Mesothelial cell of epicardium (in vitro differentiated cells): ENCODE measurements at places on chromosomes 6 and 20. TPM values are rescaled to one million over a fixed set of nuclear protein-coding genes. Genes with fewer than 3 reads are reported as not detected.

The MUCL3 gene
- total RNA-seq = not detected in 3 replicates

DNA sequence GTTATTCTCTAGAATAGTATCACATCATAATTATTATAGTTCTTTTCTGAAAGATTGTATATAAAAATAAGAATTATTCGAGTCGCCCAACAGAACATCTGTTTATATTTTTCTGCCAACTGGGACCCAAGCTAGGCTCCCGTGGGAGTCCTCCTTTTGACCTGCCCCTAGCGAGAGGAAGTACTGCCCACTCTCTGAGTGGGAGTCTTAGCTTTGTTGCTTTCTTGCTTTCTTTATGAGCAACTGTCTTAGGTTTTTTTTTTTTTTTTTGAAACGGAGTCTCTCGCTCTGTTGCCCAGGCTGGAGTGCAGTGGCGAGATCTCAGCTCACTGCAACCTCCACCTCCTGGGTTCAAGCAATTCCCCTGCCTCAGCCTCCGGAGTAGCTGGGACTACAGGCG, 202.0 kb upstream of the ZNF184 start:
- H3K4me3 ChIP-seq = no peak overlapping the region
- no peak overlapping the region for H3K27ac ChIP-seq
- peaks cover 72% of the 10 kb centered on the region for H3K27me3 ChIP-seq

The ADGRB3 gene
- 13.9 to 14.9 TPM (median 14.8 TPM) in 3 replicates for total RNA-seq

GRCh38 chr6:121858986-121859385, 423.5 kb downstream of the GJA1 start:
- H3K27me3 ChIP-seq = no peaks in the 10 kb centered on the region
- peaks cover 12% of the 10 kb centered on the region for H3K36me3 ChIP-seq
- H3K4me1 ChIP-seq = peaks cover 16% of the 10 kb centered on the region

- DNase-seq = no peak
- peaks cover 25% of the 10 kb centered on the region for H3K4me1 ChIP-seq
- peaks cover 17% of the 10 kb centered on the region for H3K27me3 ChIP-seq
- no peak overlapping the region for H3K4me3 ChIP-seq
- peaks cover 11% of the 10 kb centered on the region for H3K36me3 ChIP-seq
- H3K27ac ChIP-seq = no peak overlapping the region
These were observed 26.0 kb downstream of the MYLIP start for GRCh38 chr6:16154904-16155303.

DNA sequence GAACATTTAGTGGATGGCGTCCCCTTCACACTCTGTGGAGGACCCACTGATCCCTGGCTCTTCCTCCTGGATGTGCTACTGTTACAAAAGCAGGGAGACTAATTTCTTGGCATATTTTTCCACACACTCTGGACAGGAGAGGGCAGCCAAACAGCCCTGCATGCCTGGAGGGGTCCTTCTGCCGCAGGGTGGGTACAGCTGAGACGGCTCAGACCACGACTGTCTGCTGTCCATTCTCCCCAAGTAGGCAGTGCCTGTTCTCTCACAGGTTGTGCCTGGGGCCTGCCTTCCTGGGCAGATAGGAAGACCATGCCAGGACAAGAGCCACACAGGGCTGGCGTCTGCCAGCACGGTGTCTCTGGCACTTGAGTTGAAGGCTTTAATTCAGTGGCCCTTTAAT, 260.1 kb downstream of the FOXC1 start:
- peaks cover 70% of the 10 kb centered on the region for H3K4me1 ChIP-seq
- no peak overlapping the region for H3K4me3 ChIP-seq
- H3K36me3 ChIP-seq = no peaks in the 10 kb centered on the region
- no peak for DNase-seq
- no peak overlapping the region for H3K27ac ChIP-seq
- H3K27me3 ChIP-seq = peaks cover 18% of the 10 kb centered on the region

GRCh38 chr6:21845439-21846140, 252.0 kb downstream of the SOX4 start:
- H3K36me3 ChIP-seq = peaks cover 25% of the 10 kb centered on the region
- peaks cover 65% of the 10 kb centered on the region for H3K4me1 ChIP-seq
- H3K4me3 ChIP-seq = no peak overlapping the region
- peak overlapping the region; percentile 89 for H3K27ac ChIP-seq
- H3K27me3 ChIP-seq = no peaks in the 10 kb centered on the region

GRCh38 chr20:18645196-18645745, 57.4 kb downstream of the DTD1 start:
- H3K27me3 ChIP-seq = no peaks in the 10 kb centered on the region
- no peak overlapping the region for H3K27ac ChIP-seq
- no peak overlapping the region for H3K4me3 ChIP-seq

- no peak for DNase-seq
- H3K4me3 ChIP-seq = no peak overlapping the region
- no peak overlapping the region for H3K27ac ChIP-seq
- H3K4me1 ChIP-seq = peaks cover 20% of the 10 kb centered on the region
- H3K36me3 ChIP-seq = no peaks in the 10 kb centered on the region
These were observed 16.4 kb downstream of the TBPL1 start for GRCh38 chr6:133969285-133969920.

GRCh38 chr6:159807150-159807858, 7.2 kb downstream of the PNLDC1 start:
- no peak overlapping the region for H3K27ac ChIP-seq
- no peak overlapping the region for H3K4me3 ChIP-seq
- no peaks in the 10 kb centered on the region for H3K27me3 ChIP-seq
- H3K36me3 ChIP-seq = no peaks in the 10 kb centered on the region
- no peak for DNase-seq

GRCh38 chr20:62795023-62795761, 1.1 kb upstream of the MRGBP start:
- H3K4me3 ChIP-seq = peak overlapping the region; percentile 75
- H3K27ac ChIP-seq = peak overlapping the region; percentile 87
- DNase-seq = peak; percentile 76
- H3K36me3 ChIP-seq = peaks cover 11% of the 10 kb centered on the region

DNA sequence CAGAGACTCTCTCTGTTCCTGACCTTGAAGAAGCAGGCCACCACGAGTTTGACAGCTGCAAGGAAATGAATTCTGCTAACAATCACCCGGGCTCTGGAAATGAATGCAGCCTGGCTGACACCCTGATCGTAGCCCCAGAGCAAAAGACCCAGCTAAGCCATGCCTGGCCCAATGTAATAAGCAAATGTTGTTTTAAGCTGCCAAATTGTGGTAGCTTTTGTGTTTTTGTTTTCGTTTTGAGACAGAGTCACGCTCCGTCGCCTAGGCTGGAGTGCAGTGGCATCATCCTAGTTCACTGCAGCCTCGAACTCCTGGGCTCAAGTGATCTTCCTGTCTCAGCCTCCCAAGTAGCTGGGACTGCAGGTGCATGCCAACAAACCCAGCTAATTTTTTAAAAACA, 3.3 kb upstream of the OXT start:
- no peak for DNase-seq
- peaks cover 3% of the 10 kb centered on the region for H3K4me1 ChIP-seq
- no peak overlapping the region for H3K27ac ChIP-seq
- no peak overlapping the region for H3K4me3 ChIP-seq

- no peak for DNase-seq
- H3K36me3 ChIP-seq = no peaks in the 10 kb centered on the region
- H3K4me1 ChIP-seq = peaks cover 50% of the 10 kb centered on the region
- H3K27ac ChIP-seq = peak overlapping the region; percentile 75
These were observed 94.5 kb upstream of the FOXP4 start for GRCh38 chr6:41451515-41452163.

The LY6G6F gene
- not detected in 3 replicates for total RNA-seq

GRCh38 chr20:34772437-34772836, 53.0 kb downstream of the NCOA6 start:
- no peak for DNase-seq
- no peaks in the 10 kb centered on the region for H3K27me3 ChIP-seq
- peak overlapping the region; percentile 61 for H3K27ac ChIP-seq
- peaks cover 9% of the 10 kb centered on the region for H3K4me1 ChIP-seq

DNA sequence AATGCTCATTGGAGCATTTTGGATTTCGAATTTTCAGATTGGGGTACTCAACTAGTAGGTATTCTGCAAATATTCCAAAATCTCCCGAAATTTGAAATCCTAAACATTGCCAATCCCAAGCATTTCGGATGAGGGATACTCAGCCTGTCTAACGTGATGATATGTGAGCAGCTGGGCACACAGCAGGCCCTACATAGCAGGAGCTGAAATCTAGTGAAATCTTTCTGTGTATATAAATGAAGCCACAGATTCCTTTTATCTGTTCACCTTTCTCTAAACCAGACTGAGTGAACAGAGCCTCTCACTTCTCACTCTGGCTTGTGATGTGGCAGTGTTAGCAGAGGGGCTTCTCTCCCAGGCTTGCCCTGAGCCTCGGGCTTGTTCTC, 17.8 kb downstream of the STX16 start:
- no peaks in the 10 kb centered on the region for H3K27me3 ChIP-seq

GRCh38 chr6:16974387-16974673, 127.5 kb upstream of the STMND1 start:
- no peak for DNase-seq
- no peak overlapping the region for H3K27ac ChIP-seq
- H3K4me1 ChIP-seq = peaks cover 5% of the 10 kb centered on the region

GRCh38 chr6:128600397-128600951, 80.1 kb upstream of the PTPRK start:
- H3K4me3 ChIP-seq = no peak overlapping the region
- H3K4me1 ChIP-seq = peaks cover 11% of the 10 kb centered on the region
- H3K27me3 ChIP-seq = no peaks in the 10 kb centered on the region
- no peaks in the 10 kb centered on the region for H3K36me3 ChIP-seq
- DNase-seq = no peak

DNA sequence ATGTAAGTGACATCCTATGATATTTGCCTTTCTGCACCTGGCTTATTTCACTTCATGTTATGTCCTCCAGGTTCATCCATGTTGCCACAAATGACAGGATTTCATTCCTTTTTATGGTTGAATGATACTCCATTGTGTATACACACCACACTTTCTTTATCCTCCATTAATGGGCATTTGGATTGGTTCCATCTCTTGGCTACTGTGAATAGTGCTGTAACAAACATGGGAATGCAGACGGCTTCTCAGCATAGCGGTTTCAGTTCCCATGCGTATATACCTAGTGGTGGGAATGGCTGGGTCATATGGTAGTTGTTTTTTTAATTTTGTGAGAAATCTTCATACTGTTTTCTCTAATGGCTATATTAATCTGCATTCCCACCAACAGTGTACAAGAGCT, 14.8 kb downstream of the MTHFD1L start:
- peaks cover 33% of the 10 kb centered on the region for H3K4me1 ChIP-seq
- H3K36me3 ChIP-seq = peaks cover 22% of the 10 kb centered on the region
- DNase-seq = no peak
- H3K4me3 ChIP-seq = no peak overlapping the region
- H3K27ac ChIP-seq = no peak overlapping the region

The NEU1 gene
- 23.2 to 24.7 TPM (median 24.4 TPM) in 3 replicates for total RNA-seq

The OSTM1 gene
- 11.9 to 16.8 TPM (median 14.4 TPM) in 3 replicates for total RNA-seq

DNA sequence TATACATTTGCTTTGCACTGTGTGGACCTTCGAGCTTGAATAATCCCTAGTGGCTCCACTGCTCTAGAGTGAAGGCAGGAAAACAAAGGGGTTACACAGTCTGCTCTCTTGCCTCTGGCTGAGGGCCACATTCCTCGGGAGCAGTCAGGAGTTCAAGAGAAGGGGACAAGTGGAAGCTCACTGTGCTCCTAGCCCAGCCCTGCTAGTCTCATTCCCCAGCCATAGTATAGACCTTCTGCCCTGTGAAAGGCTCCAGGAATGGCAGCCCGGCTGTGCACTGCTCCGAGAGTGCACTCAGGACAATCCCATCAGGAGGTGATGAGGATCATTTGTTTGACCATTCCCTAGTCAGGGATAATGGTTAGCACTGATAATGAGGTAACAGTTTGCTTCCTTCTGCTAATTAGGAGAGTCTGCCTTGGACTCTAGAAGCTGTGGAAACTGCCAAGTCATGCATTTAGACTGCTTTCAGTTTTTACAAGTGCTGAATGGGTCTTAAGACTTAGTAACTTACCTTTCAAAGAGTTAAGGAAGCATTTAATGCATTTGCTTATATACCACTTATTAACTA, 8.5 kb downstream of the IYD start:
- DNase-seq = no peak
- peaks cover 73% of the 10 kb centered on the region for H3K27me3 ChIP-seq
- H3K36me3 ChIP-seq = no peaks in the 10 kb centered on the region
- no peaks in the 10 kb centered on the region for H3K4me1 ChIP-seq
- no peak overlapping the region for H3K4me3 ChIP-seq

DNA sequence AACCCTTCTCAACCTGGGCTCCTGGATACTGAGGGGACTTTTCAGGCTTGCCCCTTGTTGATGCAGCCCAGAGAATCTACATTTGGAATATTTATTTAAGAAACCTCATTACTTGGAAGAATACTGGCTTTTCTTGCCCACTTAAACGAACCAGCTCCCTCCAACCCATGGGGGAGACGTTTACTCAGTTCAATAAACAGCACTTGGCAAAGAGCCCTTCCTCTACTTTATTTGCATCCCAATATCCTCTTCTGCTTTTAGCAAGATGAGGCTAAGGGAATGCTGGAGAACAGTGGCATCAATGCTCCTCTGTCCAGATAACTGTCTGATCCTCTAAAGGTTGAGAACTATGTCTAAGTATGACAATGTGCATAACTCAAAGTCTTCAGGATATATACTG, 22.2 kb downstream of the PTPRK start:
- H3K4me1 ChIP-seq = peaks cover 25% of the 10 kb centered on the region
- peak overlapping the region; percentile 47 for H3K27ac ChIP-seq
- H3K27me3 ChIP-seq = no peaks in the 10 kb centered on the region
- H3K4me3 ChIP-seq = no peak overlapping the region
- H3K36me3 ChIP-seq = peaks cover 8% of the 10 kb centered on the region

The SMIM28 gene
- total RNA-seq = not detected in 3 replicates

DNA sequence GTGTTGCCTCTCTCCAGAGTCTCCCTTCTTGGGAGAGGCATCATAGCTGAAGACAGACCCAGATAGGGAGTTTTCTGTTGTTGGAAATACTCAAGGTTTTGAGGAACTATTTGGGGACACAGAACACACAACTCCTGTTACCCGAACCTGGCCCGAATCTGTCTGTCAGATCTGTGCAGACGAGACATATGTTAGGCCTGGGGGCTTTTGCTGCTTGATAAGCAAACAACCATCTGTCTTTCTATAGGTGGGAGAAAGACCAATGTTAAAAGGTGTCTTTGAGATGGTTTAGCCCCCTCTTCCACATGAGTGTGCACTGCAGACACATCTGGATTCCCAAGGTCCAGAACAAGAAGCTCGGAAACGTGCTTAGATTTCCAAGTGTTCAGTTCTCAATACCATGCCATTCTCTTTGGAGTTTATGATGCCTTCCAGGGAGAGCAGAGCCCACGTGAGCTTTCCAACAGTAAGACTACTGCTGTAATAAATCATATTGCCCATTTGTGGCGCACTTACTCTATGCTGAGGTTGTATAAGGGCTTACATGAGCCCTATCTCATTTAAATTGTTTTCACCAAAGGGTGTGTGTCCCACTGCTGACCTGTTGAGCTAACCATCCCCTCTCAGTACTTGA, 3.8 kb upstream of the STX16 start:
- peaks cover 12% of the 10 kb centered on the region for H3K4me1 ChIP-seq
- peak; percentile 6 for DNase-seq
- peaks cover 4% of the 10 kb centered on the region for H3K27me3 ChIP-seq
- H3K36me3 ChIP-seq = no peaks in the 10 kb centered on the region
- H3K4me3 ChIP-seq = no peak overlapping the region

The GATA5 gene
- 26.0 to 30.0 TPM (median 27.5 TPM) in 3 replicates for total RNA-seq

GRCh38 chr6:14765721-14766390, 480.0 kb upstream of the JARID2 start:
- no peak overlapping the region for H3K4me3 ChIP-seq
- H3K27ac ChIP-seq = no peak overlapping the region
- H3K36me3 ChIP-seq = no peaks in the 10 kb centered on the region
